ENCODE measurements at places on chromosomes 2 and 18.

DNA sequence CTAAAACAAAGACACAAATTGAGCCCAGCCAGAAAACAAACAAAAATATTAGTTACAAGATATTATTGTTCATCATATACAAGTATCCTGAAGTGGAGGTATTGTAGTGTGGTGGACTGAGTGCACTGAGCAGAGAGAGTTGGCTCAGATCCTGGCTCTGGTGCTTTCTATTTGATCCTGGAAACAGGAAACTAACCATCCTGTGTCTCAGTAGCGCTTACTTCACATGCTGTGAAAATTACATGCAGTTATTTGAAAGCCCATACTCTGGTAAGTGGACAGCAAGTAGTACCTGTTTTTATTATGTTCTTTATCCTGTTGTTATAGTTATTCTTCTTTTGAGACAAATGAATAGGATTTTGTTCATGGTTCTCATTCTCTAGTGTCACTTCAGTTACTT lies 84.3 kb upstream of the CRIM1 start:
- DNase-seq: no peak

DNA sequence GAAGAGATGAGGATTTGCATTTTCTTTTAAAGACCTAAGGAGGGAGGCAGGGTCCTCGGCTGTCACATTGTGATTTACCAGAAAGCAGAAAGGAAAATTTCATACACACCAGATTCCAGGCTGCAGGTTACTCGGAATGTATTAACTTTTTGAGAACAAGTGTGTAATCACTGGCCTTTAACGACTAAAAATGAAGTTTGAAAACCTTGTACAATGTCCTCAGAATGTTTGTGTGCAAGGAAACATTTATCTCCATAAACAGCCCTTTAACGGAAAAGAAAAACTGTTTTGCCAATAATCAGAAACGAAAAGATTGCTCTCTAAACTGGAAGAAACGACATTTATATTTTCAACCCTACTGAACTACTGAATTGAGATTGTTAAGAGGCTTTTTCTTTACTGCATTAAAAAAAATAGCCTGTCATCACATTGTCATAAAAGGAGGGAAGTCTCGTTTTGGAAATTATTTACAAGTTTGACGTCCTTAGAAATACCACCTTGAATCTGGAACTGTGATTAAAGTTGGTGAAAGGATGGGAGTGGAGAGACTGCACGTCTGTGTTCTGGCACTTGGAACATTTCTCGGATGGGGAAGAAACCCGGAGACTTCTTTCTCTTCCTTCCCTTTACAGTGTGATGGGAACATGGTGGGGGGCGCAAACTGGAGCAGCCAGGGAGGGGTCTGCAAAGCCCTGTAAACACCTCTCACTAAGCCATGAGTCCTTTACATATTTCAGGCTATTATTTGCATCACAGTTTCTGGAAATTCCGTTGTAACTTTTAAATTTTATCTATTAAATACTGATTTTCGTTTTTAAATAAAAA lies 134.1 kb upstream of the SIX3 start:
- no peak for DNase-seq

- DNase-seq: no peak
Measured at GRCh38 chr2:187504312-187504921, 49.8 kb downstream of the TFPI start.

GRCh38 chr2:229230911-229231310 lies 40.2 kb downstream of the PID1 start:
- DNase-seq: no peak

DNA sequence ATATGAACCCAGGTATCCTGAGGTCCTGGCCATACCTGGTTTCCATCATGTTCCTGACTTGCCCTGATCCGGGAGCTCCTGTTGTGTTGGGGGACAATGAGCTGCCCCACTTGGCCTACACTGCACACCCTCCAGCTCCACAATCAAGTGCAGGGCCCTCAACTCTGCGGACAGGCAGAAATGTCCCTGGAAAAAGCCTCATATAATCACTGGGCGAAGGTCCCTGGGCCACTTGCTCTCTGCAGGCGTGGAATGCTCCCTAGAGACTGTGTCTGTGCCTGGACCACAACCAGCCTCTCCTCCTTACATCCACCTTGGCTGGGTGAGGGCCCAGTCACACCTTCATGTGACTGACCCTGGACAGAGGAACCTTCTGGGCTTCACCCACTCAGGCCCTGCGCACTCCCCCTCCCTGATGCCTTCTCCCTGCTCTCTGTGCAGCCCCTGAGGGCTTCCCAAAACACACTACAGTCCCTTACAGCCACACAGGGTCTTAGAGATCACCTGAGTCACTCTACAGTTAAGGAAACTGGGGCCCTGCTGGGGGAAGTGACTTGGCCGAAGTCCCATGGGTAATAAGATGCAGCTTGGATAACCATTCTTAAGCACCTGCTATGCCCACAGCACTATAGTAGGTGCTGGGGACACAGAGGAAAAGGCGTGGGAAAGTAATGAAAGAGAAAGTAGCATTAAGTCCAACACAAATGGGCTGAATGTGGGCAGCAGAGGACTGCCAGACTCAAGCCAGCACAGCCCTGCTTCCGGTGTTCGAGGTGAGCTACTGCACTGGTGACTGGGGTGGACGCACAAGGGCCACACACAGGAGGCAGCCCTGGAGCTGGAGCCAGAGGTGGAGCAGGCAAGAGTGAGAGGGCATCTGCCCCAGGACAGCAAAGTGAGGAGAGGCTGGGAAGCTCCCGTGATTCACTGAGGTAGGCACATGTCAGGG lies 9.8 kb downstream of the BOLA3 start:
- DNase-seq: no peak

- DNase-seq: no peak
Measured at GRCh38 chr18:7789856-7790552, 222.9 kb downstream of the PTPRM start.

DNA sequence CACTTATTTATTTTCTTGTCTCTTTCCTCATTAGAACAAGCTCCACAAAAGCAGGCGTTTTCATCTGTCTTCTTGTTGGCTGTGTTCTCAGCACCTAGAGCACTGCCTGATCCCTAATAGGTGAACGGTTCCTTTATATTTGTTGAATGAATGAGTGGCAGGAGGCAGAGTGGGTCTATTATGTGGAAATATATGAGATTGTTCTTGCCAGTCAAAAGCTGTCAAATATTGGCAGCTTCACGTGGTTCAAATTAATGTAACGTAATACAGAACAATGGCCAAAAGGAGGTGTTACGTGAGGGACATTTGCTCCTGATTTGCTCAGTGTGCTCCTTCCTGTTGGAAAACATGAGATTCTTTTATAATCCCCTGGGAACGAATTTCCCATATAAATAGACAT lies 8.5 kb upstream of the ARHGAP25 start:
- no peak for DNase-seq

DNA sequence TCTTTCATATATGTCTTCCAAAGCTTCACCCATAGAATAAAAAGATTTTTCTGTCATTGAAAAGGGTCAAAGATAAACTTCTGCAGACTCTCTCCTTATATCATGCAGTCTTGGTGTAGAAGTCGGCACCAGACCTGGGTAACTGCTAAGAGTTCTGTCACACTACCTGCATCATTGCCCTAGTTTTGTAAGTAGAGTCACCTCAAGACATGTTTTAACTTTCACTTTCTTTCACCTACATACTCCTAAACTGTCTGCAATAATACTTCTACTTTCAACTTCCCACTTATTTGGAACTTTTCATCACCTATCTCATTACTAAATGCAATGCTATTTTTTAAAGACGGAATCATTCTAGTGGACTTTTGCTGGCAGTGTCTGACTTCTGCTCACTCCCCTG lies 475.6 kb upstream of the VRK2 start:
- DNase-seq: no peak

DNA sequence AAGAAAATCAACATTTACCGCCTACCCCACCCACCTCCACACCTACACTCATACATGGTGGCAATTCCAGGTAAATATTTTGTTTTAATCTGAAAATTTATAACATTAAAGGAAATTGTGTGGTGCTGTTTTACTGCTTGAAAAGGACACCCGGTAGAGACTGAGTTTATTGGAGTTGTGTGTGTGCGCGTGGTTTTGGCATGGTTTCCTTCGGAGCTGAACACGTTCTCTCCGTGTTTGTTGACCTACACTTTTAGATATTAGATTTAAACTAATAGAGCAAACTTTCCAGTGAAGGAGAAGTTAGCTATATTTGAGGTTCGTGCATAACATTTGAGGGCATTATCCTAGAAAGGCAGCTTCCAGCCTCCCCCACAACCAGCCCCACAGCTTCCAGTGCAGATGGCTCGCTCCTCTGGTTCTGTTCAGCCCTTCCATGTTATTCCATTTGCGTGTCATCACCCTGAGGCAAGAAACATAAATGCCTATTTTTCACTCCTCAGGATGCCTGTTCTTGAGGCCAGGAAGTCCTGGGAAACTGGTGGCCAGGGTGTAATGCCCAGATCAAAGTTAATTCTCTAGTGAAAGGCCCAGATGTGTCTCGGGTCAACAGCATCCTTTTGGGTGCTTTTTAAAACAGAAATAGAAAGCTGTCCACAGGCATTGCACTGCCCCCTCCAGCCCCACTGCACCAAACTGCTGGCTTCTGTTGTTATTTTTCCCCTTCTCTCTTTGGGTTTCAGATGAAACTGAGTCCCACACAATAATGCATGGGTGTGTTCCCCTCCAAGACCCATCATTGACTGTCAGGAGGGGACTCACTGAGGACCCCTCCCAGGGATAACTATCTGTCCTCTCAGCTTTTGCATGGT lies 190.2 kb downstream of the SETBP1 start:
- no peak for DNase-seq

Measured in 8988T (cell line).